ENCODE measurements at places on chromosomes 16 and 17.

- DNase-seq = no peak
Measured at GRCh38 chr16:4606354-4606753, 8.3 kb downstream of the UBALD1 start.

- DNase-seq = peak; percentile 22
Measured at GRCh38 chr17:57649731-57650484, 95.2 kb downstream of the CCDC182 start.

DNA sequence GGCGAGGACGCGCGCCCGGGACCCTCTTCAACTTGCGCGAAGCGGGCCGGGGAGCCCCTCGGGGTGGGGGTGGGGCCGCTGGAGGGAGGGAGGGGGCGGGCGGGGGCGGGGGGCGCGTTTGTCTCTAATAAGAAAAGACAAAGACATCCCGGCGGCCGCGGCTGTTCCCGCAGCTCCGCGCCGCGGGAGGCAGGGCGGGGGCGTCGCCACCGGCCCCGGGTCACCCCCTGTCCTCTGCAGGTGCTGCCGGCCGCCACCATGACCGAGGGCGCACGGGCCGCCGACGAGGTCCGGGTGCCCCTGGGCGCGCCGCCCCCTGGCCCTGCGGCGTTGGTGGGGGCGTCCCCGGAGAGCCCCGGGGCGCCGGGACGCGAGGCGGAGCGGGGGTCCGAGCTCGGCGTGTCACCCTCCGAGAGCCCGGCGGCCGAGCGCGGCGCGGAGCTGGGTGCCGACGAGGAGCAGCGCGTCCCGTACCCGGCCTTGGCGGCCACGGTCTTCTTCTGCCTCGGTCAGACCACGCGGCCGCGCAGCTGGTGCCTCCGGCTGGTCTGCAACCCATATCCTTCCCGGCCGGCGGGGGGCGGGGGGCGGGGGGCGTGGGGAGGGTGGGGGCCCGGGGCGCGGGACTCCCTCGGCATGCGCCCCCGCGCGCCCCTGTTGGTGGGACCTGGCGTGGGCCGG is 714 bp downstream of the CACNA1H start:
- no peak for DNase-seq

GRCh38 chr17:72982680-72983079 is 109.8 kb downstream of the SLC39A11 start:
- DNase-seq = no peak

- DNase-seq = no peak
Measured at GRCh38 chr16:52953215-52953614, 99.5 kb downstream of the CHD9NB start.

DNA sequence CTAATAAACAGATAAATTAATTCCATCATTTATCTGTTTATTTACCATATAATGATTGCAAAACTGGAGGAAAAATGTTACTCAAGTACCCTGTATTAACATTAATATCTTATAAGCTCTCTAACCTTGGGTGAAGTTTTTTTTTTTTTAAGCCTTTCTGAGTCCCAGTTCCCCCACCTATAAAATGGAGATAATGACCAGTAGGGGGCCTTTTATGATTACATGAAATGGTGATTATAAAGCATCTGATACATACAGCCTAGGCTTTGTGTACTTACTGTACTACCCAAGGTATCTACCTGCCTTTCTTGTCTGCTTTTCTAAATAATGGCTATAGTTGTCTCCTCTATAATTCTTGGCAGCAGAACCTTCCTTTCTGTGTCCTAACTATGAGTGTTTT is 22.6 kb downstream of the LRRC36 start:
- DNase-seq = no peak
